ENCODE measurements at places on chromosomes 3 and 15.

GRCh38 chr3:39183211-39184080 lies 8.9 kb downstream of the XIRP1 start:
- no peak overlapping the region for H3K4me3 ChIP-seq
- H3K27me3 ChIP-seq: peaks cover 5% of the 10 kb centered on the region
- DNase-seq: no peak
- H3K27ac ChIP-seq: no peak overlapping the region
- H3K4me1 ChIP-seq: peaks cover 19% of the 10 kb centered on the region

DNA sequence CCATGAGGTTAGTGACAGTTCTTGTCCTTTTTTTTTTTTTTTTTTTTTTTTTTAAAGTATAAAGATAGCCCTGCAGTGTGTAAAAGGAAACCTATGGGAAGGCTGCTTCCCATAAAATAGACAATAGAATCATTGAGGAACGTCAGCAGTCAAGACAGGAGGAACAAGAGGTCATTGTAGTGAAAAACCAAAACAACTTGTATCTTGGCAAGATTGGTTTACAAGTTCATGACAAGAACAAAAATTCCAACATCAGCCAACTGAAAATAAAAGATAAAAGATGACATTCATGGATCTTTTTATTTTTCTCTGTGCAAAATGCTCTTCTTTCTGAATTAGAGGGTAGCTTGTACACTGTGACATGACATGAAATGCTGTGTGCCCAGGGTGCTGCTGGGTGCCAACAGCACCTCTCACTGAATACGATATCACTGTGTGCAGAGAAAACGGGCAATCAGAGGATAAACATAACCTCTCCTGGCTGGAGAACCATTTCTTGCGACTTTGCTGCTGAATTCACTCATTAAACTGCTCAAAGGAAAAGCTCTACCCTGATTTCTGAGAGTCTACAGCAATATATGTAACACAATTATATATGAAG lies 30.1 kb upstream of the IP6K2 start:
- H3K4me3 ChIP-seq: no peak overlapping the region
- no peak overlapping the region for H3K27ac ChIP-seq

DNA sequence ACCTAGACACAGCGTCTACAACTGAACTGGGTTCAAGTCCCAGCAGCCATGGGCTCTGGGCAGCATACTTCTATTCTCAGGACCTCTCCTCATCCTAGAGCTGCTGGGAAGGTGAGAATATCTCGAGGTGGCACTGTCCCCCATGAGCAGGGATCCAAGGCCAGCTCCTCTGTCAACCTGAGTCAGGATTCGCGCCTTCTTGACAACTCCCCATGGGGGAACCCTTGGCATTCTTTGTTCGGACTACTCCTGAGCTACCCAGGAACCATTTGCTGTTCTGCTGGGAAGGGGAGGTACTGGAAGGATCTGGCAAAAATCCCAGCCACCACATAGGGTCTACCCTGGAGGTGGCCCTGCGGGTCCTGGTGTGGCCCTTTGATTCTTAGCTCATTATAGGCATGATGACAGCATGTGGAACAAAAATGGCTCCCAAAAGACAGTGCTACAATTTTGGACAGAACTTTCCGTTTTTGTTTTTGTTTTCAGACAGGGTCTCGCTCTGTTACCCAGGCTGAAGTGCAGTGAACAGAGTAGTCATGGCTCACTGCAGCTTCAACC lies 22.3 kb downstream of the PLXNB1 start:
- H3K27ac ChIP-seq: peak overlapping the region; percentile 49
- H3K4me1 ChIP-seq: no peaks in the 10 kb centered on the region
- H3K27me3 ChIP-seq: no peaks in the 10 kb centered on the region
- DNase-seq: no peak
- peaks cover 22% of the 10 kb centered on the region for H3K36me3 ChIP-seq

DNA sequence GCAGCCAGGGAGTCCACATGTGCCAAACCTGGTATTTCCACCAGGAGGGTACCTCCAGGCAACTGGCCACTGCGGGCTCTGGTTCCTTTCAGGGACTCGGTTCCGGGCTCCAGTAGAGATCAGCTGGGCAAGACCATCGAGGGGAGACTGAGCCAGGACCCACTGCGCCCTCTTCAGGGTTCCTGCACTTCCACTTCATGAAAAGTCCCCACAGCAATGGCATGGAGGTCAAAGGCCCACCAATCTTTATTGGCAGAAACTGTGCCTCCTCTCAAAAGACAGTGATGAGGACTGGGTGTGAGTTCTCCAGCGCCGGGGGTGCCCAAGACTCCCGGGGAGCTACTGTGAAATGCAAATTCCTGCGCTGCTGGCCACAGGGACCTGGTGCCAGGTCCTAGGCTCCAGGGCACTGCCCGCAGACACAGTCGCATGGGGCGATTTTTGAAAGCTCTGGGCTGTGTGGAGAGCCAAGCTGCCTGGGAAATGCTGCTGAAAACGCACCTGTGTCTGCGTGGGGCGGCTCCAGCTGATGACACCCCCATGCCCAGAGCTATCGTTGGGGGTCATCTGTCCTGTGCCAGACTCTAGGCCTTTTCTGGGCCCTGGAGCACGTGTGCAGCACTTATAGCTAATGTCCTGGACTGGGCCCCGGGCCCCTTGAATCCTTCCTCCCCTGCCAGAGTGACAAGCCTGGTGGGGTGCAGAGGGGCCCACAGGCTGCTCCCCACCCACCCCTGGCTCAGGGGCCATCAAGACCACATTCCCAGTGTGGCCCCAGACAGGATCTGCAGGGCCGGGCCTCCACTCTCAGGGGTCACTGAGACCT lies 144.0 kb downstream of the NSMCE3 start:
- H3K27me3 ChIP-seq: peaks cover 10% of the 10 kb centered on the region
- no peak overlapping the region for H3K4me3 ChIP-seq
- peaks cover 9% of the 10 kb centered on the region for H3K4me1 ChIP-seq
- no peak for DNase-seq
- no peak overlapping the region for H3K27ac ChIP-seq

- no peaks in the 10 kb centered on the region for H3K4me1 ChIP-seq
- H3K4me3 ChIP-seq: no peak overlapping the region
Measured at GRCh38 chr3:105077060-105077822, 289.5 kb upstream of the ALCAM start.

DNA sequence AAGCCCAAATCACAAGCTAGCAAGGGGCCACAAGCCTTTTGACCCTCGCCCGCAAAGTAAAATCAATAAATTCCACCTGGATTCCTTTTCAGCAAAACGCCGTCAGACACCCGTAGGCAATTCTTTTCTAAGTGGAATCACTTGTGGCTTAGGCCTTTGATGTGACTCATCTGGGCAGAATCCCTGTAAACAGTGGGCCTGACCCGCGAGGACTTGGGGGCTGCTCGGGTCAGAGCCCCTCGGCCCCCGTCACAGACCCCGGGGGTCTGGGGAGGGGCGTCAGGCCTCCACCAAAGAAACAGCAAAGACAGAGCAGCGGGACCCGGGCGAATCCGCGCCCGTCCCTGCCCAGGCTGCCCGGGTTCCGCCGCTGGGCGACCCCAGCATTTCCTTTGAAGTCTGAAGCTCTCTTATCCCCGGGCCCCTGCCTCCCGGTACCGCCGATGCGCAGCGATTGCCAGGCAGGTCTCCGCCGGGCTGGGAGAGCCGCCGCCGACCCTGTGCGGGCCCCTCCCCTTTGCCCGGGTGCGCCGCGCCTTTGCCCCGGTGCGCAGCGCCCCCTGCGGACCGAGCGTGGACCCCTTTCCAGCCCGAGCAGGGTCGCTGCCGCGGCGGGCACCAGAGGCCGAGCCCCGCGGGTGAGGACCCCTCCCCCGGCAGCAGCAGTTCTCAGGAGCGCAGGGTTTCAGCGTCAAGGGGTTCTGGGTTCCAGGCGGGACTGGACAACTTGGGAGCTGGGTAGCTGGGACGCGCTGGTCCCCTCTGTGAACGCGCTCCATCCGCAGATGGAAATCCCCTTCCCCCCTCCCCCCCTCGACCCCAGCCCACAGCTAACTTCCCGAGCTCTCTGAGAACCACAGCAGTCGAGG lies 178.3 kb downstream of the UACA start:
- H3K4me1 ChIP-seq: peaks cover 8% of the 10 kb centered on the region
- H3K27me3 ChIP-seq: peaks cover 28% of the 10 kb centered on the region
- H3K4me3 ChIP-seq: peak overlapping the region; percentile 63
- H3K36me3 ChIP-seq: peaks cover 4% of the 10 kb centered on the region

GRCh38 chr3:100963041-100963440 lies 30.2 kb downstream of the ABI3BP start:
- peaks cover 2% of the 10 kb centered on the region for H3K36me3 ChIP-seq
- no peak overlapping the region for H3K4me3 ChIP-seq
- H3K4me1 ChIP-seq: no peaks in the 10 kb centered on the region
- DNase-seq: no peak
- H3K27me3 ChIP-seq: no peaks in the 10 kb centered on the region

GRCh38 chr15:84747416-84748273 lies 747 bp upstream of the ZNF592 start:
- peak overlapping the region; percentile 98 for H3K27ac ChIP-seq
- H3K36me3 ChIP-seq: no peaks in the 10 kb centered on the region
- H3K4me3 ChIP-seq: peak overlapping the region; percentile 93
- peak; percentile 64 for DNase-seq
- peaks cover 40% of the 10 kb centered on the region for H3K4me1 ChIP-seq
- H3K27me3 ChIP-seq: no peaks in the 10 kb centered on the region

GRCh38 chr15:58724466-58724865 lies 25.0 kb downstream of the ADAM10 start:
- H3K4me3 ChIP-seq: no peak overlapping the region
- H3K27me3 ChIP-seq: no peaks in the 10 kb centered on the region
- peak overlapping the region; percentile 61 for H3K27ac ChIP-seq
- DNase-seq: no peak
- peaks cover 8% of the 10 kb centered on the region for H3K36me3 ChIP-seq

- H3K4me1 ChIP-seq: peaks cover 23% of the 10 kb centered on the region
- H3K36me3 ChIP-seq: peaks cover 11% of the 10 kb centered on the region
- peak; percentile 55 for DNase-seq
- H3K27me3 ChIP-seq: no peaks in the 10 kb centered on the region
Measured at GRCh38 chr3:50121072-50122032, 32.6 kb downstream of the RBM5 start.

DNA sequence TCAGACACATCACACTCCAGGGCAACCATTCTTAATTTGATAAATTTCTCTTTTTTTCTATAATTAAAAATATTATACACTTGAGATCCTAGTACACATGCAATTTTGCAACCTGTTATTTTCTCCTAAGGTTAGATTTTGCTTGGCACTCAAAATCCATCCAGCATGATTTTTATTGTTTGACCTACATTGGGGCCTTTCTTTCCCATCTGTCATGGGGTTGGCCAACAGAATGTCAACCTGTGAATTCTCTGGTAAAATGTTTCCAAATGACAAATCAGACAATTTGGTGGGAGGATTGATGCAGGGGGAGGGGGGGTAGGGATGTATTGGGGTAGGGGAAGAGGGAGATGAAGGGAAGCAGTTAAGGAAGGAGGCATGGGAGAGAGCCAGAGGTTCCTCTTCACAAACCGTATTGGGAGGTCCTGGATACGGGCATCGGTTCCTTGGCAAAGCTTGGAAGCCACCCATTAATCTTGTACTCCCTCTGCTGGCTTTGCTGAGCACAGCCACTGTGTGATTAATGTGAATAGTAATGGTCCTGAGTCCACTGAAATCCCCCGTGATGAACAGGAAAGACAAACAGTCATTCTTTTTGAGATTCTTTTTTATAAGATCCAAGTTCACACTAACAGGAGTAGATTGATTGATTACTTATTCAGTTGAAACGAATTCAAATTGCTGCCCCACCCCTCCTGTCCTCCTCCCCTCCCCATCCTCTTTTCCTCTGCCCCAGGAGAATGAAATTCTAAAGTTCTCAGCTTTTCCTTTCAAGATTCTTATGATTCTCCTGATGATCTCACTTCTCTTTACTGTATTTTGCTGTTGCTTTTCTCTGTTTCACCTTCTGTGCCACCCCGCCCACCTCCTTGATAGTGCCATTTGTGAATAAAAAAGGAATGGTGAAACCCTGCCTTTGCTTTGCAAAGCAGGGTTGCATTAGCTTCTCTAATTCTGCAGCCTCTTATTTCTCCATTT lies 82.2 kb upstream of the SLC25A26 start:
- peaks cover 17% of the 10 kb centered on the region for H3K4me1 ChIP-seq
- no peak overlapping the region for H3K27ac ChIP-seq
- no peaks in the 10 kb centered on the region for H3K36me3 ChIP-seq

DNA sequence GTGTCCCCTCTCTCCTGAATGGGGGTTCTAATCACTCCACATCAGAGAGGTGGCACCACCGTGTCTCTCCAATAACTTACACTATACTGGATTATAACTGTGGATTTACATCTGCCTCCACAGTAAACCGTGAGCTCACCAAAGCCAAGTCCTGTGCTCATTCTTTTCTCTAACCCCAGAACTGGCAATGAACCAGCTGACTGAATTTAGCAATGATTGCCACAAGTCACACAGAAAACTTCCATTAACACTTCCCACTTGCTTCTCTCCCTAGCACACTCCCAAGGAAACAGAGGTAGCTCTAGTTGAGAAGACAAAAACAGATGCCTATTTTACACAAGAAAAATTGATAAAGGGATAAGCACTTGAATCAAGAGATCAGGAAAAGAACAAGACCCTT lies 361.3 kb downstream of the ULK4 start:
- no peak overlapping the region for H3K27ac ChIP-seq
- no peaks in the 10 kb centered on the region for H3K36me3 ChIP-seq
- no peaks in the 10 kb centered on the region for H3K27me3 ChIP-seq
- DNase-seq: no peak
- no peak overlapping the region for H3K4me3 ChIP-seq

DNA sequence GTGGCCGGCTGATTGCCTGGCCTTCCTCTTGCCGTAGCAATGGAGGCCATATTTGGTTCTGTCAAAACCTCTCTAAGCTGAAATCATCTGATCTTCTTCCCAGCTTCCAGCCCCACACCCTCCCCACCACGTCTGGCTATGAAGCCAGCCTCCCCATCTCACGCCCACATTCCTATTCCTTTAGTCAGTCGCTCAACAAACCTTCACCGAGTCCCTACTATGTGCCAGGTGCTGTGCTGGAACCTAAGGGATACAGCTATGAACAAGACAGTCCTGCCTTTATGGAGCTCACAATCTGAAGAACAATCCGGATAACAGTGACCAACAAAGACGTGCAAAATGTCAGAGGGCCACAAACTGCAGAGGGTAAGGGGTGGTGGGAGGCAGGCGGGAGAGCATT lies 31.9 kb upstream of the SMAD6 start:
- no peaks in the 10 kb centered on the region for H3K27me3 ChIP-seq
- DNase-seq: no peak
- no peak overlapping the region for H3K4me3 ChIP-seq

- H3K4me3 ChIP-seq: no peak overlapping the region
- DNase-seq: no peak
- H3K36me3 ChIP-seq: no peaks in the 10 kb centered on the region
- no peak overlapping the region for H3K27ac ChIP-seq
Measured at GRCh38 chr3:36615861-36616260, 148.5 kb downstream of the DCLK3 start.

- H3K27me3 ChIP-seq: peaks cover 61% of the 10 kb centered on the region
- peak; percentile 79 for DNase-seq
- H3K27ac ChIP-seq: no peak within 1 kb of the TSS
- H3K4me3 ChIP-seq: peak within 1 kb of the TSS; percentile 65
- no peaks in the 10 kb centered on the region for H3K36me3 ChIP-seq
Measured at GRCh38 chr15:81133782-81134461, at the start of gene CFAP161. Gene CFAP161 (plus strand): TSS chr15:81134270. CDS start chr15:81134330, 60 bp downstream.

GRCh38 chr3:107954845-107955244 lies 136.0 kb downstream of the CD47 start:
- H3K4me1 ChIP-seq: peaks cover 23% of the 10 kb centered on the region
- no peak overlapping the region for H3K27ac ChIP-seq
- DNase-seq: no peak
- H3K27me3 ChIP-seq: peaks cover 5% of the 10 kb centered on the region
- H3K4me3 ChIP-seq: no peak overlapping the region

- no peaks in the 10 kb centered on the region for H3K27me3 ChIP-seq
- H3K36me3 ChIP-seq: no peaks in the 10 kb centered on the region
- H3K27ac ChIP-seq: no peak overlapping the region
- no peak overlapping the region for H3K4me3 ChIP-seq
- no peaks in the 10 kb centered on the region for H3K4me1 ChIP-seq
- no peak for DNase-seq
Measured at GRCh38 chr3:174792864-174793263, 66.3 kb upstream of the NAALADL2 start.
